T-helper 1 cell (primary cell): ENCODE measurements at places on chromosomes 7 and 10.

DNA sequence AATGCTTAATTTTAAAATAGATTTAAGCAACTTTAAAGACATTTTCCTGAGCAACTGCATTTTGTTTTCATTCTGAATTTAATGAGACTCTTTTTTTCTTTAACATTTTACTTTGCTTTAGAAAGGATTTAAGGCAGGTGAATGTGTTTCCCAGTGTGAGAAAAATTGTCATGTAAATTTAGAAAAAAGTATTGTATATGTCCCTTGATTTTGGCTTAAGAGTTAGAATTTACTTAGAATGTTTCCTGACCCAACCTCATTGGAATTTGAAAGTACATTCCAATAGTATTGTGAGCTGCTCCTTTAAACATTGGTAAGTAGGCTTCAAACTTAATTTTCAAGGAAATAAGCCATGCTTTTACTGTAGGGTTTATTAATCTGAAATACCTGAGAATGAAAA, 110.2 kb downstream of the PTEN start:
- no peak for DNase-seq

GRCh38 chr10:89773081-89773480, 71.7 kb downstream of the KIF20B start:
- DNase-seq: no peak

- no peak for DNase-seq
These were observed 5.5 kb upstream of the IKZF1 start for GRCh38 chr7:50298811-50299562.

GRCh38 chr7:22105550-22105949, 159.9 kb upstream of the CDCA7L start:
- no peak for DNase-seq

- DNase-seq: no peak
These were observed 701 bp downstream of the MTPAP start for GRCh38 chr10:30348378-30348776.

- no peak for DNase-seq
These were observed 39.1 kb downstream of the SUFU start for GRCh38 chr10:102542800-102543418.

- DNase-seq: no peak
These were observed 95.4 kb downstream of the TRIL start for GRCh38 chr7:28862595-28863272.

DNA sequence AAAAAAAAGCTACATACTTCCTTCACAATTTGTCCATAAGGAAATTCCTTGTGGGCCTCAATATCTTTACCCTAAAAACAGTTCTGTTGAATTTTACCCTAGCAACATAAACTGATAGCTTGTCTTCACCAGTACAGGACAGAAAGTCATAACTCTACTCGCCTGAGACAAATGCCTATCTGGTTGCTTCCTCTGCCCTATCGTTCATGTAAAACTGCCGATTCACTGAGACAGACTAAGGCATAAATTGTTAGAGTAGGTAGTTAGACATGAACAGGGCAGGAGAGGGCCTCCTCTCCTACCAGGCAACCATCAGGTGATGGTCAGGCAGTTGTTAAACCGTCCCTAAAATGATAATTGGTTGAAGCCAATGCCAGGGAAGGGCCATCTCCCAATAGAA, 25.0 kb downstream of the IFIT3 start:
- no peak for DNase-seq

- DNase-seq: no peak
These were observed 17.8 kb downstream of the SCD start for GRCh38 chr10:100364735-100365391.

DNA sequence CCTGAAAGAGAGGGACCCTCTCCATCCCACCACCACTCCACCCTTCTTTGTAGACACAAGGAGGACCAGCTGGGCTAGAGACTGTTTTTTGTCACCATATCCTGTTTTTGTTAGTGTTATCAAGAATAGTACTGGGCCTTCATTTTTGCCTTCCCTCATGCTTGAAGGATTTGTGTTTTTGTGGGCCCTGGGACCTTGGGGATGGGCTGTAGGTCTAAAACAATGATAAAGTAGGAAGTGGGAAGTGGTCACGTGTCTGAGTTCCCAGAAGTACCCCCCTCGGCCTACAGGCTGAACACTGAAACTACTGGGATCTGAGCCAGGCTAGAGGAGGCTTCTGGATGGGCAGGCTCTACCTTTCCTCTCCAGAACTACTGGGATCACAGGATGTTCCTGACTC, 8.9 kb downstream of the AGFG2 start:
- no peak for DNase-seq

DNA sequence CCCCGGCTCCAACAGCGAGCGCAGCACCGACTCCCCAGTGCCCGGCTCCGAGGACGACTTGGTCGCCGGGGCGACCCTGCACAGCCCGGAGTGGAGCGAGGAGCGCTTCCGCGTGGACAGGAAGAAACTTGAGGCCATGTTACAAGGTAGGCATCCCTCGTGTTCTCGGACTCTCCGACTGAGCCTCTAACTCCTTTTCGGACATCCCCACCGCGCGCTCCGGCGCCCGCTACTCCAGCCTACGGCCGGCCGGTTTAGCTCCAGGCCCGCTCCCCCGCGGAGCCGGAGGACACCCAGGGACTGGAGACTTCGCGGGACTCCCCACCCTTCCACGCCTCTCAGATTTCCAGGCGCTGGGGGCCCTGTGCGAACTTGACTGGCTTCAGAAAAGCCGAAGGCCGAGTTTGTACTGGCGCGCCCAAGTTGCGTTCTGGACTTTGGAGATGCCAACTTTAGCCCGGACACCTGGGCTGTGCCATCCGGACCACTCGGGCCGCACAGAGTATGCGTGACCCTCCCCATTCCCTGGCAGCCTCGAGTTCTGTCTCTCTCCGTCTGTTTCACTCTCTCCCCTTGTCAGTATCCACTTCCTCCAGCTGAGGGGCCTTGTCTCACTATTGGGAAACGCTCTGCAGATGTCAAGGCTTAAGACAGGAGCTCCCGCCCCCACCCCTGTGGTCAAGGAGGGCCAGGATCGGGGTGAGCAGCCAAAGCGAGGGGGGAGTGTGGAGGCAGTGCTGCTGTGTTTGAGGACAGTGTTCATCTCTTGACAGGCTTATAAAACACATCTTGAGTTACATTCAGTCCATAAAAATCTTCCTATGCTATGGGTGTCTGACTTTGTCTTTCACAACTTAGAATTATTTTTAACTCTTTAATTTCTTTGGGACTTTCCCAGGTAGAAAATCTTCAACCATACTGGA, 777 bp downstream of the BICC1 start:
- DNase-seq: peak; percentile 6

GRCh38 chr7:121530227-121531174, 134.4 kb upstream of the FAM3C start:
- DNase-seq: no peak

DNA sequence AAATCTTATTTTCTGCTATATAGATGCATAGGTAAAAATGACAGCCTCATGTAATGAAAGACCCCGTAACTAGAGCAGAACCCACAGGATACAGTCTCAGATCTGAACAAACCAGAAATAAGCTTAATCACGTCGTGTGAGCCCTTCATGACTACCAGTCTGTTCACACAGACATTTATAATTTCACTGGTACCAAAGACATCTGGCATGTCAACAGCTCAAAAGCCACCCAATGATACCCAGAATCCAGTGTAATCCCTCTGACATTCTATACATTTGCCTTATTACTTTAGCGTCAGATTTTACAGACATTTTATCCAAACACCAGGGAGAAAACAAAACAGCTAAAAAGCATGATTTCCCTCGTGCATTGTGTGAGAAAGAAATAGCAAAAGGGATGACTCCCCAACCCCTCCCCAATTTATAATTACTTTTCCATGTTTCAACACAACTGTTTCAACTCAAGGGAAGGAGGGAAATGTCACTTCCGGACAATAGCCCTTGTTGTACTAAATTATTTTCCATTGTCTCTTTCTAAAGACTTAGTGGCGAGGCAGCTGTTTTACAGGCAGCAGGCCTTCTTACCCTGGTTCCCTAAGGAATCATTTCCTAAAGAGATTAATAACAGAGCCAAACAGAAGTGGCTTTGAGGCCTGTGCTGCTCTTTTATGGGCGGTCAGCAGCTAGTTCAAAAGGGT, 33.2 kb downstream of the DOCK4 start:
- no peak for DNase-seq

DNA sequence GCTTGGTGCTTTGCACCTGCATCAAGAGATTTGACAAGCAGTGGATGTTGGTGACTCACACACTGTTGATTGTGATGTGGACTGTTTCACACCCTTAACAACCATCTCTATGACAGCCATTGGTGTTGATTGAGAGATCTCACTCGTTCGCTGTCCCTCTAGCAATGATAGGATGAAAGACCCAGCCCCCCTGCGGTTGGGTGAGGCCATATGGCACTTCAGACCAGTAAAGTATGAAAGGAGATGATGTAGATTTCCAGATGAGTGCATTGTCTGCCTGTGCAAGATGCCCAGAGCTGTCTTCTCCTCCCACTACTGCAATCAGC, 138.7 kb upstream of the PRR15 start:
- DNase-seq: no peak

DNA sequence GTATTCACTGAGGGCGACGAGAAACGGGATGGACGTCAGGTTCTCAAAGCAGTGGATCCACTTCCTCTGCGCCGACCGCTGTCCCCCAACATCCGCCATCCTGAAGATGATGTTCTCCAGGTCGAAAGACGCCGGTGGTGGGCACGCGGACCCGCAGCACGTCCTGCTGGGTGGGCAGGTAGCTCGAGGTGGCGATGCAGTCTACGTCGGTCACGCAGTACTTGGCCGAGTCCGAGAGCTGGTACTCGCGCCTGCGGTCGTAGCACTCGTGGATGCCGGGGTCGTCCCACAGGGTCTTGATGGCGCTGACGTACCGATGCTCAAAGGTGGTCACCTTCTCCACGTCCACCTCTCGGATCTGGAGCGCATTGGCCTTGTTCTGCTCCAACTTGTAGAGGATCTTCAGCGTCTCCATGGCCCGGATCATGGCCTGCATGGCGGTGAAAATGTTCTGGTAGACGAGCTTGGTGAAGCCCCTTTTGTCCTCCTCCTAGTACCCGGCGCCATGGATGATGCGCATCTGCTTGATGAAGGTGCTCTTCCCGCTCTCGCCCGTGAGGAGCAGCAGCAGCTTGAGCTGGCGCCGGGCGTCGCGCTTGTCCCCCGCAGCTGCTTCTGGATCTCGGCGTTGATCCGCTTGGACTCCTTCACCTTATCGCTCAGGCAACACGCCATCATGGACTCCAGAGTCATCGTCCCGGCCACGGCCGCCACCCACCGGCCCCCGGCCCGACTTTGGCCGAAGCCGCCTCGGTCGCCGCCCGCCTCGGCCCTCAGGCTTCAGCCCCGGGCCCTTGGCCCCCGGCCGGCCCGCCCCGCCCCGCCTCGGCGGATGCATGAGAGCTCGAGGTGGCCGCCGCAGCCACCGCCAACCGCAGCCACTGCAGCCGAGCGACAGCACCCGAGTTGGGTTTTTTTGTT, 122.9 kb upstream of the KCTD7 start:
- DNase-seq: no peak

DNA sequence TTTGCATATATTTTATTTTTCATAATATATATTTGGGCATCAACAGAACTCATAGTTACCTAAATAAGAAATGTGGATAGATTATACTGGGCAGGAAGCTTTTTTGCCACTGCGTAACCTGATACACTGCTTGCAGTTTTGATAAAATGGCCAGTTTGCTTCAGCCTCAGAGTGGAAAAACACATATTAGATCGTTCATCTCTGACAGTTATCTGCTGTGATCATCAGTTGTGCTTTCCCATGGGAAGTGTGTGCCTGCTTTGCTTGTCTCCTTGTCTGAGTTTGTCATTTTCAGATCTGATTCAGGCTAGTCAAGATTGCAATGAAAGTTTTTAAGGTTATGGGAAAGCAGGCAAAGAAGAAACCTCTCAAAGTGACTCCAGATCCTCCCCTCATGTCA, 54.0 kb downstream of the ADAM12 start:
- no peak for DNase-seq

GRCh38 chr10:27225642-27226257, 14.8 kb downstream of the ACBD5 start:
- no peak for DNase-seq

- no peak for DNase-seq
These were observed 40.8 kb upstream of the CTBP2 start for GRCh38 chr10:125201108-125201524.

GRCh38 chr7:69600710-69601519, 2.6 kb downstream of the AUTS2 start:
- DNase-seq: no peak

GRCh38 chr10:6062101-6062771, at the start of gene IL2RA:
TSS of gene IL2RA (minus strand) at chr10:6062367. CDS start at chr10:6062151, 216 bp downstream.
- DNase-seq: peak; percentile 89

- DNase-seq: no peak
These were observed 18.6 kb upstream of the ZMIZ1 start for GRCh38 chr10:79049931-79050895.

DNA sequence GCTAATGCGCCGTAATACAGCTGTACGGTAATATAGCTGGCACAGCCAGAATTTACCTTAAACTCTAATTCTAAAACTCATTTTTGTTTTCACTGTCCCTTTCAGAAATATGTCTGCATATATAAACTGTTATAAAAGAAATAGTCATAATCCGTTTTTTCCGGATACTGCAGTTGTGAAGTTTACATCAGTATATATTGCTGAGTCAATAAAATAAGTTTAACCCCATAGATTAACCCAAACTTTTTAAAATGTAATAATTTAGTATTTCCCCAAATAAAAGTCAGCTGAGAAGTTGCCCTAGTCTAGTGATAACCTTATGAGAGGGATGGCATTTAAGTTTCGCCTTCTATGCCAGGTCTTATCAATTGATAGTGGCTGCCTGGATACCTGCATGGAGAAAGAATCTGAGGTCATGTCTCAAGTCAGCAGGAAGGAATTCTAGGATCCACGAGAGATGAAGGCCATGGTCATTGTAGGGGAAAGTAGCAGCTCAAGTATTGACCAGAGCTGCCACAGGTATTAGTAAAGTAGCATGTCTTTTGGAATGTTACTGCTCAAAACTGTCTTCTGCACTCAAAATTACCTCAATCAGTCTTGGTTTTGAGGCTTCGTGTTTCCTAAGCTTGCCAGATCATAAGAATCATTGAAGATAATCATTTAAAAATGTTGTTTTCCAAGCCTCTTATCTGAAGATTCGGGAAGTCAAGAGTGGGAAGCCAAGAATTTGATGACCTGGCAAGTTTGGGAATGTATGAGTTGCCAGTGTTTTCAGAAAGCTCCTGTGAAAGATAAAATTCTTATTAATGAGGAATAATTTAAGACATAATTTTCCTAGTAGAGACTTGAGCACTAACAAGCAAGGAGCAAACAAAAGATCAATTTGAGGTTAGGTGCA, 10.8 kb downstream of the PRPS1L1 start:
- no peak for DNase-seq

DNA sequence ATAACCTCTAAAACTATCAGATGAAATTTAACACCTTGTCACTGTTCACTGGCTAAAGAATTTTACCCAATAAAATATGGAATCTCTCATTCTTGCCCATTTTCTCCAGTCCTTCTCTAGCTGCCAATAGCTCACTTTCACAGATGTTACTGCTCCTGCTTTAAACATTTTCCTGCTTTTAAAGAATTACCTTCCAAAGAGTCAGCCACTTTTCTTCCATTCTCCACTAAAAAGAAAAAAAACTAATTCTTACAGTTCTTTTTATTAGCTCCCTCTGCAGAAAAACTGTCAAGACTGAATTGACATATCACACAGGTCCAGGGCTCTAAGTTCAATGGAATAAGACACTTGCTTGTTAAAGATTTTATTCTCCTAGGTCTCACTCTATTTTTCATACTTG, 114.8 kb downstream of the SFMBT2 start:
- DNase-seq: no peak

DNA sequence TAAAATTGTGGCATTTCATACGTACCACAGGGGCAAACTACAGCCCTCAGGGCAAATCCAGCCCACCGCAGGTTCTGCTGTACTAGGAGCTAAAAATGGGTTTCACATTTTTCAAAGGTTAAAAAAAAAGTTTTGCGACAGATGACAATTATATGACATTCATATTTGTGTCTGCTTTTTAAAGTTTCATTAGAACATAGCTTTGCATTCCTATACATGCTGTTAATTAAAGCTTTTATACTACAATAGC, 758 bp upstream of the PNPLA8 start:
- DNase-seq: no peak
